ENCODE measurements at places on chromosomes 7 and 10.

DNA sequence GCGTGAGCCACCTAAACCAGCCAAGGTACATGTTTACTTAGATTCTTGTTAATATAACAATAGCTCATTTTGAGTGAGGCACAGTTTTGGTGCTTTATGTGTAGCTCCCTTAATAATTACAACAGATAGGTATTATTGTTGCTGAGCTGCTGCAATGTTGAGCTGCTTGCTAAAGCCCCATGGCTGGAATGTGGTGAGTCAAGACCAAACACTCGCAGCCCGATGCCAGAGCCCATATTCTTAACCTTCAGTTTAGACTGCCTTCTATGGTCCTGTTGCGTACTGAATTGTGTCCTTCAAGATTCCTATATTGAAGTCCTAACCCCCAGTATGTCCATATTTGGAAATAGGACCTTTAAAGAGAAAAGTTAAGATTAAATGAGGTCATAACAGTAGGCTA lies 407.1 kb downstream of the NEBL start:
- peak; percentile 64 for DNase-seq

DNA sequence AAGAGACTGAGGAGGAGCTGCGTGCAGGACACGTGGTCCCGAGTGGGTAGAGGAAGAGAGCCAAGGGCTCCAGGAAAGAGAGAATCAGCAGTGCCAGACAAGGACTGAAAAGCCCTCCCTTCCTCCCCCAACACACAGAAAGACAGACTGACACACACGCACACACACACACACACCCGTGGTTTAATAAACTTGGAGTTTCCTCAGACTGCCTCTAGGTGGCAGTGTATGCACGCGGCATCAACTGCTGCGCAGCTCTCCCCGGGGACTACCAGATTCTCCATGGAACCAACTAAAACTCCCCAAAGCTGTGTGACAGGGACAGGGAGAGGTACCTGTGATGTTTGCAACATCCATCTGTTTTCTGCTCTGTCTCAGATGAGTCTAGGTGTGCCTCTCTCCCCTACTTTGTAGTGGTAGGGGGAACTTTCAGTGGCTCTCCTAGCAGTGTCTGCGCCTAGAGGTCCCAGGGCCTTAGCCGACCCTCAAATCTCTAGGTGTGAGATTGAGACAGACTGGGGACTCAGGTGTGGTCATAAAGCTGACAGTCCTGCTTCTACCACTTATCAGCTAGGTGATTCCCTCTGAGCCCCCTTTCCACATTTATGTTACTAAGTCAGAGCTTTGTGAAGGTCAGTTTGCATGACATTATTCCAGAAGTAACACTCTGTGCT lies 9.3 kb upstream of the TSPAN14 start:
- peak; percentile 83 for DNase-seq

- DNase-seq, result peak; percentile 55
Measured at GRCh38 chr10:63588436-63589167, 67.4 kb downstream of the REEP3 start.

DNA sequence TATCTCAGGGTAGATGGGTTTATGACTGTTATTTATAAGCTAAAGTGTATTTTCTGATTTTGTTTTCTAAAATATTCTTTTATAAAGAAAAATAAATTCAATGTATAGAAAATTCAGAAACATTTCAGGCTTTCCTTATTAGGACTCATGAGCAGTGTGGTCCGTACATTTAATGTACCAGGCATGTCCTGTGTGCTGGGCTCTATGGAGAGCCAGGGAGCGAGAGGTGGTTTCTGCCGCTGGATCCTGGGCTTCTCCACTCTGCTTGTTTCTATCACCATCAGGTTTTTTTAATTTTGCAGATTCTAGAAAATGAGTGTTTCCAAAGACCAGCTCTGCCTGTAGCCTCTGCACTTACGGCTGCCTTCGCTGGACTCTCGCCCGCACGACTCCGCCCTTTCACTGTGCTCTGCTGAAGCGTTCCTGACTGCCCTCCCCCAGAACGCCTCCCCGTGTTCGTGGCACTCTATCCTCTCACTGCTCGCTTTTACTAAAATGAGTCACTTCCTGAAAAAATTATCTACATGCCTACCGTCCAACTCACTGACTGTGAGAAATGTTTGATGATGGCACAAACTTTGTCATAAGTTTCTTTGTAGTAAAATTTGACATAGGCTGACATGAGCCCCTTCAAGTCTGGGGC lies 188.5 kb downstream of the ZMYND11 start:
- DNase-seq, result peak; percentile 92

- DNase-seq, result no peak
Measured at GRCh38 chr7:13179011-13179582, 491.7 kb downstream of the ARL4A start.

DNA sequence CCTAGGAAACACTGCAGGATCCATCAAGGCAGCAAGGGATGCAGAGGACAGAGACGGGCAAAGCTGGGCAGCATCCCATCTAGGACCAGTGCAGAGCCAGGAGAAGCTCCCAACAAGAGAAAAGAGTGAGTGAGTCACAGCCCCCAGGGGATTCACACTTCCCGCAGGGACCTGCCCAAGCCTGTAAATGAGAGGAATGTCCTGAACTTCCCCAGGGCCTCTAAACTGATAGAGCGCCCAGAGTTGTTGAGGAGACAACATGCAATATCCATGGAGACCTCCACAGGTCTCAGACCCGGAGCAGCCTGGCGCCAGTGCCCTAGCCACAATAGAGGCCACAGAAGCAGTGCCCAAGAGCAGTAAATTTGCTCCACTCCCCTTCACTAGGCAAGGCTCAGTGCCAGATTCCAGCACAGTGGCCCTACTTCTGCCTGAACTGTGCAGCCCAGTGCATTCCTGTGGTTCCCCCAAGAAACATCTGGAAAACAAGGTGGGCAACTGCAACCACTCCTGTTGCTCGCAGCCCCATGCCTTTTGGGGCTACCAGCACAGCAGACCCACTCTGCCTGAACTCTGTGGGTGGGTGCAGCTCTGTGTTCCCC lies 567.5 kb downstream of the POM121L12 start:
- DNase-seq, result peak; percentile 98

GRCh38 chr10:24457661-24458318 lies 248.9 kb downstream of the KIAA1217 start:
- no peak for DNase-seq

GRCh38 chr10:48894911-48895802 lies 44.5 kb downstream of the LRRC18 start:
- no peak for DNase-seq

- DNase-seq, result no peak
Measured at GRCh38 chr10:73971636-73972354, 26.1 kb upstream of the VCL start.

- no peak for DNase-seq
Measured at GRCh38 chr7:41000042-41000441, 702.8 kb downstream of the INHBA start.

- peak; percentile 7 for DNase-seq
Measured at GRCh38 chr10:27743012-27743876, 2.4 kb downstream of the MKX start.

GRCh38 chr10:35133586-35133985 lies 6.9 kb downstream of the CREM start:
- no peak for DNase-seq

GRCh38 chr10:23412223-23412622 lies 26.7 kb upstream of the OTUD1 start:
- peak; percentile 55 for DNase-seq

DNA sequence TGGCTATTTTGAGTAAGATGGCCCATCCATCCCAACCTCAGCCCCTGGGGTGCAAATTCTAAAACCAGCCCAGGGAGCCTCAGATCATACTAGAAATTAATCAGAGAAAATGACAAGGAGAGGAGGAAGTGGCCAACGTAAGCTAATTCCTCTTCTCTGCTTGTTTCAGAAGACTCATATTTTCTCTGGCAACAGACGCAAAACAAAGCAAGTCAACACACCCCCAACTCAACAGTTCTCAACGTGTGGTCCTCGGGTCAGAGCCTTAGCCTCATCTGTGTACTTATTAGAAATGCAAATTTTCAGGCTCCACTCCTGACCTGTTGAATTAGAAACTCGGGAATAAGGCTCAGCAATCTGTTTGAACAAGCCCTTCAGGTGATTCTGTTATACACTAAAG lies 413.9 kb upstream of the AUTS2 start:
- DNase-seq, result no peak

- DNase-seq, result no peak
Measured at GRCh38 chr7:5212633-5213285, 22.7 kb downstream of the WIPI2 start.

- no peak for DNase-seq
Measured at GRCh38 chr7:105267244-105267643, 121.5 kb downstream of the SRPK2 start.

DNA sequence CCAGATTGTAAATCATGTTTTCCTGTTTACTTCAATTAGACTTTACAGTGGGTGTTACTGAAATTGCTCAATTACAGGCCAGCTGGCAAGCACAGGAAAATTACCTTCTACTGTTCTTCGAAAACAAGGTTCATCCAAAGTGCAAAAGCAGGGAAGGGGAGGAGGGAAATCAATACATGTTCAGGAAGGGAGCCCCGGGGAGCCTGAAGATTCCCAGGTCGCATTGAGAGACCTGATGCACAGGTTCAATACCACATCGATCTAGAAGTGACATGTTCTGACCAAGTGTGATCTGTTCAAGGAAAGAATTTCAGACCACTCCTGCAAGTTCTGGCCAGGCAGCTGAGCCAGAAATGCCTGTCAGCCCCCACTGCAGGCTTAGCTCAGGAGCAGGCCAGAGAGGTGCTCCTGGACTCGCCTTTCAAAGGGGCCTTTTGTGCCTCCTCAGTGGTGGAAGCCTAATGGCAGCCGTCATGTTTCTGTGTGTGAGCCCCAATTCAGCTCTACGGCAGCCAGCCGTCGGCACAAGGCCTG lies 35.9 kb downstream of the FAM53B start:
- no peak for DNase-seq

- DNase-seq, result no peak
Measured at GRCh38 chr10:124911124-124912067, 30.5 kb upstream of the ZRANB1 start.

DNA sequence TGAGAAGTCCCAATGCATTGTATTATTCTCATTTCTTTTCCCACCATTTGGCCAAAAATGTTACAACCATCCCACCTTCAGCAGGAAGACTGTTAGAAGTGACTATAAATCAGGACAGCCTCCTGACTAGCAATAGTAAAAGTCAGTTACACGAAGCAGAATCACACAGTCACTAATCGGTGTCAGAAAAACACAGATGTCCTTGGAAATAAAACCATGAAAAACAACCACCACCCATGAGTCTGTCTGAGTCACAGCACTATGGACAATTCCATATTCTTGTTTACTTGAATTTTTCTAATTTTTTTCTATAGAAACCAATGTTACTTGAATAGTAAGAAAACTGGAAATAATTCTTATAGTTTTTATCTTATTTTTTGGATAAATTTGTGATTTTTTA lies 81.9 kb upstream of the FRMD4A start:
- DNase-seq, result no peak

DNA sequence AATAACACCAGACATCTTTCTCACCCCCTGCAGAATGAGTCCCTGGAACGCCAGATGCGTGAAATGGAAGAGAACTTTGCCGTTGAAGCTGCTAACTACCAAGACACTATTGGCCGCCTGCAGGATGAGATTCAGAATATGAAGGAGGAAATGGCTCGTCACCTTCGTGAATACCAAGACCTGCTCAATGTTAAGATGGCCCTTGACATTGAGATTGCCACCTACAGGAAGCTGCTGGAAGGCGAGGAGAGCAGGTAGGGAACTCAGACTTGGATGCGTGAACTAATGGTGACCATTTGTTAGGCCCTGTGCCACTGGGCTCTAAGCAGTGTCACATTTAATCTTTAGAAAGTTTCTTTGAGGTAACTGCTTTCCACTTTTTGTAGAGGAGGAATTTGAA lies 7.1 kb downstream of the VIM start:
- DNase-seq, result no peak

GRCh38 chr7:49325571-49325970 lies 401.2 kb downstream of the CDC14C start:
- DNase-seq, result no peak

- no peak for DNase-seq
Measured at GRCh38 chr7:32178677-32179366, 108.6 kb upstream of the PDE1C start.

DNA sequence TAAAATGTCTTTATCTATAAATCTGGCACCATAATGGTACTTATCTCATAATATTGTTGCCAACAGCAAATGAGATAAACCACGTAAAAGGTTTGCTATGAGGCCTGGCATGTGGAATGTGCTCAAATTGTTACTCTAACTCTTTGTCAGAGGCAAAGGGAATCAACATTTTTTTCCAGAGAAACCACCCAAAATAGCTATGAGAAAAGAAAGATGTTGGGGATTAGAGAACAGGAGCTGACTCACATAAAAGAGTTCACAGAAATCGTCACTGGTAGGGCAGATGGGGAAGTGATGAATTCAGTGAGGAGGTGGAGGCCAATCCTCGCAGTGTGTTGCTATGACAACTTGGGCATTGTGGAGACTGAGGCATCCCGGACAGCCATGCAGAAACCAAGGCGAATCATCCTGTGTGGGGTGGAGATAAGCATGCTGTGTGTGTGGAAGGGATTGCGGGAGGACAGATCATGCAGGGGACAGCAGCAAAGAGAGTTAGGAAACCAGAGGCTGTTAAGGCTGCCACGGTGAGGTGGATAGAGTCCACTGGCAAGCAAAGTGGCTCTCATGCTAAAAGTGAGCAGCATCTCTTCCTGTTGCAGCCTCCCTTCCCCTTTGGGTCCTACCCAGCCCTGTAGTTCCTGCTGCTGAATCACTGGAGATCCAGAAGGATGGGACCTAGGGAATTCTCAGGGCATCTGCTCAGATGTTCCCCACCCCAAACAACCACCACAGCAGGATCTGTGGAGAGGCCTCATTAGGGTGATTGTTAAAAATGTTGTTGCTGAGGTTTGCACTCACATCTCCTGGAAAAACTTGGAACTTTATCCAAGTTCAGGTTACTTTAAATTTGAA lies 103.9 kb downstream of the CUBN start:
- DNase-seq, result peak; percentile 59

DNA sequence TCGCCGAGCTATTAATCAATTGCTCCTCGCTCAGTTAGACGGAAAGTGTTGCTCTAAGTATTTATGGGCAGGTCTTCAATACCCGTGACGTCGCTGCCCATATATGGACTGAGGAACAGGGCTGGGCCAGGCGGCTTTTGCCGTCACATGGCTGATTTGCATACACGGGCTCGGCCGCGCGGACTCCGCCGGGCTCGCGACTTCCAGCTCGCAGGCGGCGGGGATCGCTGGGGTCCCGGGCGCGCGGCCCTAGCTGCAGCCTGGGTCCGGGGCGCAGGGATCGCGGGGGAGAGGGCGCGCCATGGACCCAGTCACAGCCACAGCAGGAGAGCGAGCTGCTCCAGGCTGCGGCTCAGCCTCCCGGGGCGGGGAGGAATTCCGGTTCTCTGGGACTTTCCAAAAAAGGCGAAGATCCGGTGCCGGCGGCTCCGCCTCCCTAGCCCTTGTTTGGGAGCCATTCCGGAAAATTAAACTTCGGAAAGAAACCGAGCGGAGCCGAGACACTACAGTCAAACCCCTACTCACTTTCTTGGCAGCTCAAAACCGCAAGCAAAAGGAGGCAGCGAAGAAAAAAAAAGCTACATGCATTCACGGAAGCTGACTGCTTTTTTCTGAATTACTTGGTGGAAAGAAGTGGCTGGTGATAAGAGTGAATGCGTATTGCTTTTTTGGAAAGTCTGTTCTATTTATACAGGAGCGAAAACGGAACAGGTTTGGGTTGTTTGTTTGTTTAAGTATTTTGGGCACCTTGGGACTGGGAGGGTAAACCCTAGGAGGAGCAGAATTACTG lies at the start of gene EGR2:
Gene EGR2 (minus strand): TSS at position 36 of the 790 bp plus-strand sequence. CDS start 337 bp downstream, outside the sequence.
- DNase-seq, result peak; percentile 92
